Glomerular endothelial cell (primary cell): ENCODE measurements at places on chromosomes 2 and 18. TPM values are rescaled to one million over a fixed set of nuclear protein-coding genes. Genes with fewer than 3 reads are reported as not detected.

The CDK15 gene
- 1.6 and 5.8 TPM in 2 replicates for total RNA-seq

The FZD7 gene
- total RNA-seq: 9.2 and 10.5 TPM in 2 replicates

The CPO gene
- 0.48 TPM in 1 of 2 replicates, not detected in the other for total RNA-seq

DNA sequence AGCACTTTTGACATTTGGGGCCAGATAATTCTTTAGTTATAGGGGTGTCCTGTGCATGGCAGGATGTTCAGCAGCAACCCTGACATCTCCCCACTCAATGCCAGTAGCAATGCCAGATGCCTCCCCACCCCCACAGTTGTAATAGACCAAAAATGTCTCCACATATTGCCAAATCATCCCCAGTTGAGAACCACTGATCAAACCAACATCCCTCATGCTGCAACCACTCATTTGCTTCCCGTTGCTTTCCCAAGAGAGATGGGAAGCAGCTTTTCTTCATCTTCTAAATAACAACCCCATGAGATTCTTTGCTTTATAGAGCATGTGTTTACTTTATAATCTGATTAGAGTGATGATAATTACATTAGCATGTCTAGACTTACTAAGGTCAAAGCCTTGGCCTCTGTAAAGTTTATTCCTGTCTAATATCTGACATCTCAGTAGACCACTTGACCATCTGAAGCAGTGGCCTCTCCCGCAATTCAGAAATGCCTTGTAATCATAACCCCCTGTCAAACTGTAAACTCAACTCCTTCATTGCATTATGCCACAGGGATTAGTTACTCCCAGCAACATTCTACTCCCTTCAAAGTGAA, 28.7 kb upstream of the C1D start:
- no peak for DNase-seq

DNA sequence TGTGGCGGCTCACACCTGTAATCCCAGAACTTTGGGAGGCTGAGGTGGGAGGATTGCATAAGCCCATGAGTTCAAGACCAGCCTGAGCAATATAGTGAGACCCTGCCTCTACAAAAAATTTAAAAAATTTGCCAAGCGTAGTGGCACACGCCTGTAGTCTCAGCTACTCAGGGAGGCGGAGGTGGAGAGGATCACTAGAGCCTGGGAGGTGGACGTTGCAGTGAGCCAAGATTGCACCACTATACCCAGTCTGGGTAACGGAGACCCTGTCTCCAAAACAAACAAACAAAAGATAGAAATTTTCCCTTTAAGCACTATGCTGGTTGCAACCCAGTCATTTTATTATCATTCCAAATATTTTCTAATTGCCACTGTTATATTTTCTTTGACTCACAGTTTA, 32.3 kb downstream of the NPHP1 start:
- no peak for DNase-seq

DNA sequence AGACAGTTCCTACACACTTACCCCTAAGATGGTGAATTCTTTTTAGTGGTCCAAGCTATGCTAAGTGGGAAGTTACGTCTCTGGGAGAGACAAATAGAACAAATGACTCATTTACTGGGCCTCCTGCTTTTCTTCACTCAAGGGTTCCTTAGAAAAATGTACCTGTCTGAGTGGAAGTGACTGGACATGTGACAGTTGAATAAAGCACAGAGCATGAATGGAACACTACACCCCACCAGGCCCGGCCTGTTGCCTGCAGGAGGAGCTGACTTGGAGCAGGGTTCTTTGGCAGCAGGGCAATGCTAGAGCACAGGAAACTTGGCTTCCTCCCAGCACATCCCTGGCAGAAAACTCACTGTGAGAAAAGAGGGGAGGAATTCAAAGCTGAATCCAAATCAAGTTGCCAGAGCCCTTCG, 451.0 kb upstream of the SETBP1 start:
- DNase-seq: no peak
